ENCODE measurements at places on chromosomes 13 and 19.

DNA sequence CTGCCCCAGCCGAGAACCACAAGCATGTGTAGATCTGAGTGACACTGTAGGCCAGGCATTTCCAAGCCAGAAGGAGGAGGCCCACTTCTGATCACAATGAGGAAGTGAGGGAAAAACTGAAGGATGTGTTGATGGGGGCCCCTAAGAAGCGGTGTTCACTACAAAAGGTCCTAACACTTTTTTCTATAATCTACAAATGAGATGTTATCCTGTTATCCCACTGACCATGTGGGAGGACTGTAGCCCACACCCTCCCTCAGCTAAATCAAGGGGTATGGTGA lies 99.0 kb upstream of the MCF2L start:
- no peak for DNase-seq

DNA sequence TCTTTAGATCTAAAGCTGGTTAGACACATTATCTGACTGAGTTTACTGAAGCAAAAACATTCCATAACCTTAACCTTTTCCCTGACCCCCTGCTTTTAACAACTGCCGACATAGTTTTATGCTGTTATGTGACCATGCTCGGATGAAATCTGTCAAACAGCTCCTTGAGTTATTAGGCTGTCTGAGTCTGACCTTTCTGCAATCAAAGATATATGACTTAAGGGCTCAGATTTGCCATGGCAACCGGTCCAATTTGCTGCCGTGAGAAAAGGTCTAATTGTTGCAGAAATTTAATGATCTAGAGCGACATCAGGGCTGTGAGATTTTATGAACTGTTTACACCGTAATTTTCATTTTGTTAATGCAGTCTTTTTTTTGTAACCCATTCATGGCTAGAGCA lies 61.8 kb downstream of the URI1 start:
- no peak for DNase-seq

DNA sequence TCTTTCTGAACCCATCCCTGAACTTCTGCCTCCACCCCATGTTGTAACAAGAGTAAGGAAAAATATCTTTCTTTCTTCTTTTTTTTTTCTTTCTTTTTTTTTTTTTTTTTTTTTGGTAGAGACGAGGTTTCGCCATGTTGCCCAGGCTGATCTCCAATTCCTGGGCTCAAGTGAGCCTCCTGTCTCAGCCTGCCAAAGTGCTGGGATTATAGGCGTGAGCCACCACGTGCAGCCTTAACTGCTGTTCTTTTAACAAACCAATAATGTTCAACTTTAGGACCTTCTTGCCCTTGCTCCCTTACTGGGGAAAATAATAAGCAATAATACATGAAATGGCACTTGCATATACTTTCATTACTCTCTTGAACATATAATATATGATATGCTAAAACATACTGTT lies 19.6 kb downstream of the GPR183 start:
- DNase-seq: no peak

DNA sequence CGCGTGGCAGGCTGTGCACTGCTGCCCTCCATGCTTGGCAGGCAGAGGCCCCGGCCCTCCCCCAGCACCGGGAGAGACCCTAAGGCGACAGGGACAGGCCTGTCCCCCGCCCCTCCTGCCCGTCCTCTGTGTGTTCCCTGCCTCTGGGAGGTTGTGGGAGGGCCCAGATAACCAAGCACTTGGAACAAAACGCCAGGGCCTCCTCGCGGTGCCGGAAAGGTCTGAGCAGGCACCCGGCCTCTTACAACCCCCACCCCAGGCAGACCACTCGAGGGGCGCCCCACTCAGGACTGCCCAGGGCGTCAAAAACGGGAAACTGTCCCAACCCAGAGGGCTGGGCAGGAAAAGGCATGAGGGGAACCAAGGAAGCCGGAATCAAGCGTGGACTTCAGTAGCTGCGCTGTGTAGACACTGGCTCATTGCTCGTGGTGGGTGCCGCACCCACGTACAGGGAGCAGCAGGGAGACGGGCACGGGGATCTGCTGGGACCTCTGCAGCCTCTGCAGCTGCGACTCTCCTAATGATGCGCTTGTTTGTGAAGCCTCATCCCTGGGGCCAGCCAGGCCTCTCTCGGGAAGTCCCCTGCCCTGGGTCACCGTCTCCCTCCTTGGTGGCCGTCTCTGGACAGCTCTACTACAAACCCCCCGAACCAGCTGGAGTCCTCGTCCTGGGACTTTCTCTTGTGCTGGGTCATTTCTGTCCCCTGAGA lies 20.0 kb downstream of the GNA11 start:
- no peak for DNase-seq

DNA sequence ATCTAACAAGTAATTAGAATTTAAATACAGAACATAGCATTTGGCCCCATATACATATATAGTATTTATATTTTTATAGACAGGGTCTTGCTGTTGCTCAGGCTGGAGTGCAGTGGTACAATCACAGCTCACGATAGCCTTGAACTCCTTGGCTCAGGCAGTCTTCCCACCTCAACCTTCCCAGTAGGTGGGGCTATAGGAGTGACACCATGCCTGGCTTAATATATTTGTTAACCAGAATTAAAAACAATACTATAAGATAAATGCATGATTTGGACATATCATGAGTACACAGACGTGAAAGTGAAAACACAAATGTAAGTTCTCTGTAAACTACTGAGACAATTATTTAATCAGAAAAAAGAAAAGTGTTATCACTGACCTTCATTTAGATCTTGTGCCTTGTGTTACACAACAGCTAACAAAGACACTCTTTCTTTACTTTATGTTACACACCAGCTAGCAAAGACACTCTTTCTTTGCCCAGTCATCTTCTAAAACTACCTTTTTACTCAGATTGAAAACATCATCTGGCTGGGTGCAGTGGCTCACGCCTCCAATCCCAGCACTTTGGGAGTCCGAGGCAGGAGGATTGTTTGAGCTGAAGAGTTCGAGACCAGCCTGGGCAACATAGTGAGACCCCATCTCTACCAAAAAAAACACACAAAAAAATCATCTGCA lies 22.6 kb downstream of the CARS2 start:
- DNase-seq: no peak

GRCh38 chr13:77184455-77184854 lies 142.4 kb downstream of the MYCBP2 start:
- DNase-seq: no peak

DNA sequence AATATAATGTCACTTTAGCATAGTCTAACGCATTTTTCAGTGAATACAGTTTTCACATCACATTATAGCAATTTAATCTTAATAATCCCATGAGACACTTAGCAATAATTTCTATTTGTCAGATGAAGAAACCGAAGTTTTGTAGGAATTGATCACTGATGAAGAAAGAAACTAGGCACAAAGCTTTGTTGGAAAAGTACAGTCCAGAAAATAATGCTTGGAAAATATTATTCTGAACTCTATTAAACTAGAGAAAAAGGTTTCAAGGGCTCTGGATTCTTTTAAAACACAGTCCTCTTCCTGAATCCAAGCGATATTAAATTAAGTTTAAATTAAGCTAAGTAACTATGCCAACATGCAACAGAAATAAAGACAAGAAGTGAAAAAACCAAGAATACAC lies 62.2 kb downstream of the DCLK1 start:
- DNase-seq: no peak

DNA sequence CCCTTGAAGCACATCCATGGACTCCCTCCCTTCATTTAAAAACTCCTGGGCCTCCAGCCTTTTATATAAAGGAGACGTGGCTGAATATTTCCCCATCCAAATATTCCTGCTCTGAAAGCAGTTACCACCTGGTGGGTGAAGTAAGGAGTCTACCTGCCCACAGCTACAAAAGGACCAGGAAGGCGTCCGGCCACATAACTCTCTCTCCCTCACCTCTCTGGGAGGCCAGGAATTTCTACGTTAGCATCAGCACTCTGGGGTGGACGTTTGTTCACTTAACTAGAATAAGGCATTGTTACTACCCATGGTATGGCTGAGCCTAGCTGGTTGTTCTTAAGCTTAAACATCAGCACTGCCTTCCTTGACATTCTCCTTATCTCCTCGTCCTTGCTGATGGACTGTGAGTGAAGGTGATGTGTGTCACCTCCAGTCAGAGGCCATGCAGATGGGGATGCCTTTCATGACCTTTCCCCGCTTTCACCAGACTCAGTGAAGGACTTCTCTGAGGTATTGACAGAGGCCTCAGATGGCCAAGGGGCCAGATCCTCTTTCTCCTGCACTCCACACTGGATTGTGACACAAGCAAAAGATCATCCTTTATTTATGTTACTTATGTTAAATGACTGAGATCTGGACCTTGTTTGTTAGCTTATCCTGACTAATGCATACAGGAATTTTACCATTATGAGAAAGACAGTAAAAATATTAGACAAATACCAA lies 22.2 kb upstream of the KPNA3 start:
- DNase-seq: no peak

GRCh38 chr13:20525144-20525600 lies 485 bp downstream of the CRYL1 start:
- DNase-seq: no peak

DNA sequence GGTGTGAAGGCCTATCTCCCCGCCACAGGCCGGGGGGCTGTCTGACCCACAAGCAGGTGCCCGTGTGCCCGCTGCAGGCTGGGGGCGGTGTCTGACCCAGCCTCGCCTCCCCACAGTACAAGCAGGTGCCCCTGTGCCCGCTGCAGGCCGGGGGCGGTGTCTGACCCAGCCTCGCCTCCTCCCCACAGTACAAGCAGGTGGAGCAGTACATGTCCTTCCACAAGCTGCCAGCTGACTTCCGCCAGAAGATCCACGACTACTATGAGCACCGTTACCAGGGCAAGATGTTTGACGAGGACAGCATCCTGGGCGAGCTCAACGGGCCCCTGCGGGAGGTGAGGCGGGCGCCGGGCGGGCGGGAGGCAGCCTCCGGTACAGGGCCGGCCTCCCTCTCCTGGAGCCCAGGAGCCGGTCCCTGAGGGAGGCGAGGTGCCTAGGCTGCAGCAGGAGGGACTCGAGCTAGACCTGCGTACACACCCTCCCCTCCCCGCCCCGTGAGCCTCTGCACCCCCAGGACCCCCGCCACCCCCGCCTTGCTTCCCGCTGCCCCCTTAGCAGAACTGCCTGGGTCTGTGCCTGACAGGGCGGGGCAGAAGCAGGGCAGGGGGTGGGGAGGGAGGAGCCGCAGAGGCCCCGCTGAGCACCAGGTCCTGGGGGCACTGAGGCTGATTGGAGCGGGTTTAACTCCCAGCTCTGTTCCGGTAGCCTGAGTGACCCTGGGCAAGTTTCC lies 20.6 kb downstream of the HCN2 start:
- peak; percentile 38 for DNase-seq

GRCh38 chr13:30972888-30973377 lies 40.5 kb downstream of the TEX26 start:
- DNase-seq: no peak

DNA sequence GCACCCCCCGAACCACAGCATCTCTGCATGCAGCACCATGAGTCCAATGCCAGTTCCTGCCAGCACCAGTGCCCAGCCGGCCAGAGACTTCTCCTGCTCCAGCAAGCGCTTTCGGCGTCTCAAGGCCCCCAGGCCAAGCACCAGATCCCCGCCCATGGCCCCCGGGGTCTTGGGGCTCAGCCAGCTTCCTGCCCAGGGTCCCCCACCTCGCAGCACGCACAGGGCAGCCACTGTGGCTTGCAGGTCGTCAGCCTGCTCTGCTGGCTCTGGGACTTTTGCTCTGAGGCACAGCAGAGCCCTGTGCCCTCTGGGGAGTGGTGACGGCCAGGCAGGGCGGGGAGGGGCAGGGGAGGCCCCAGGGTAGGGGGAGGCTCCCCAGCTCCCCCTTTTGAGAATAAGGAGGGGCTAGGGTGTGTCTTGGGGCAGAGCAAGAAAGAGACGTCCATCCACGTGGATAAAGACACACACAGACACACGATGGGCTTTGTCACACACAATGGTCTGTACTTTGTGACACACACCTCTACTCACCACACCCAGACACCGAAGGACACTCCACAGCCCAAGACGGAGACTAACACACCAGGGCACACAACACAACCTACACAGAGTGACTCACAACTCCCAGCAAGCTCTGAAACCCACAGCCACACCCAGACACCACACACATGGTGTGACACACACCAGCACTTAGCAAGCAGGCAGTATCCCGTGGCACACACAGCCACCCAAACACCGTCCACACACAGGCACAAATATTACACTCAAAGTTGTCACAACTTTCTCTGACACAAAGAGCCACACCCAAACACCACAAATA lies at the start of gene KCNN4:
Gene KCNN4, minus strand, starts transcription at position 268 of the 820 bp plus-strand sequence. Its CDS starts 112 bp downstream, at position 156.
- DNase-seq: peak; percentile 80

- DNase-seq: no peak
Observed at GRCh38 chr19:55526216-55527196, 10.4 kb downstream of the SBK2 start.

DNA sequence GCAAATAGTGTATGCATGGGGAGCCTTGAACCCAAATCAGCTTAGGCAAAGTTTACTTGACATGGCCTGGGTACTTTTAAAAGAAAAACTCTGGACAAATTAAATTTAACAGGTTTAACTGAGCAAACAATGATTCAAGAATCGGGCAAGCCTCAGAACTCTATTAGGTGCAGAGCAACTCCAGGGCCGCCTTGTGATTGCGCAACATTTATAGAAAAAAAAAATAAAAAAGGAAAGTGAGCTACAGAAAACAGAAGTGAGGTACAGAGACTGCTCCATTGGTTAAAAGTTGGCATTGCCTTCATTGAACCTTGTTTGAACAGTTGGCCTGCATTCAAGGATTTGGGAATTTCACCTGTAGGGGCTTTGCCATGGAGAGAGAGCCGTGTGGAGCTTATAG lies 421.0 kb upstream of the TSHZ3 start:
- DNase-seq: no peak

DNA sequence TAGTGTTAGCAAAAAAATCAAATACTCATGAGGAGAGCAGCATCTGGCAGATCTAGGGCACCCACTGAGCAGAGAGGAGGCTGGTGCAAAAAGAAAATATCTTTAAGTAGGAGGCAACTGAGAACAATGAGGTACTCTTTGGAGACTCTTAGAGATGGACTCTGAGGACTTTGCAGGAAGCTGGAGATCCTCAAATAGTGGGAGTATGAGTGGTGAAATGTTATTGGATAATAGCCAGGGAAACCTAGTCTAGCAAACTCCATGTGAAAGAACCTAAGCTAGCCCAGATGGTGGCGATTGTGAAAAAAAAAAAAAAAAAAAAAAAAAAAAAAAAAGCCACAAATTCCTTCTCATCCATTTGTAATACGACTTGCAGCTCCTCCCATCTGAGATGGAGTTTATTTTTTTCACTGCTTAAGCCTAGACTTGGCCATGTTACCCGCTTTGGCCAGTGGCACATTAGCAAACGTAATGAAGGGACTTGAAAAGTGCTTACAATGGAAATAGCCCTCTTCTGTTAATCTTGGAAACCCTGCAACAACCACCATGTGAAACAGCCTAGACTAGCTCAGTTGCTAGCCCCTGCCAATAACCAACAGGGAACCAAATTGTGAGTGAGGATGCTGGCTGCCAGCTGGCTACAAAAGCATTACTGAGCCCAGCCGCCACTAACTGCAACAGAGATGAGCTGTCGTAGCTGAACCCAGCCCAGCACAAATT lies 476.2 kb downstream of the KLF12 start:
- no peak for DNase-seq

GRCh38 chr13:26457212-26457611 lies 100.3 kb upstream of the WASF3 start:
- no peak for DNase-seq

GRCh38 chr13:113468472-113469201 lies 15.3 kb upstream of the ADPRHL1 start:
- no peak for DNase-seq

Data from CD4-positive, alpha-beta T cell treated with Interleukin-15 for 1 hour (primary cell).